Heart left ventricle (tissue), 16 donors: ENCODE measurements at places on chromosomes 2 and 18. TPM values are rescaled to one million over a fixed set of nuclear protein-coding genes. Genes with fewer than 3 reads are reported as not detected.
A peak's percentile ranks its signal among the peaks of the same experiment; 100 is the strongest.

DNA sequence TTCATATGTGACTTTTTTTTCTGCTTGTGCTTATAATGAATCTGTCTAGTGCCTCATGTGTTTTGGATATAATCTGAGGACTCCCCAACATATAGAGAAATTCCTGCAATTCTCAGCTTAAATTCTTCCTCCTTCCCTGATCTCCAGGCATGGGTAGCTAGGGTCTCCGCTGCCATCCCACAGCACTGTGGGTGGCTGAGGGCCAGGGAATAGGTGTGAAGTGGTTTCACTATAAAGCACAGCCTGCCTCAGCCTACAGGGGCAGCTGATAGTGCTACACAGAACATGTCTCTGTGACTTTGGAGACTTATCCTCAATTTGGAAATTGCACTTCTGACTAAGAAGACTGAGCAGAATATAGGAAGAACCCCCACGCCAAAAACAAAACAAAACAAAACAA lies 137.3 kb upstream of the NABP1 start:
- no peak for DNase-seq
- no peak overlapping the region for H3K27ac ChIP-seq
- no peaks in the 10 kb centered on the region for H3K36me3 ChIP-seq
- H3K27me3 ChIP-seq, result no peaks in the 10 kb centered on the region
- H3K4me3 ChIP-seq, result no peak overlapping the region

GRCh38 chr18:10590412-10590811 lies 64.6 kb downstream of the NAPG start:
- H3K4me1 ChIP-seq, result no peaks in the 10 kb centered on the region
- no peak for DNase-seq
- H3K36me3 ChIP-seq, result no peaks in the 10 kb centered on the region
- H3K27ac ChIP-seq, result no peak overlapping the region
- H3K27me3 ChIP-seq, result no peaks in the 10 kb centered on the region

DNA sequence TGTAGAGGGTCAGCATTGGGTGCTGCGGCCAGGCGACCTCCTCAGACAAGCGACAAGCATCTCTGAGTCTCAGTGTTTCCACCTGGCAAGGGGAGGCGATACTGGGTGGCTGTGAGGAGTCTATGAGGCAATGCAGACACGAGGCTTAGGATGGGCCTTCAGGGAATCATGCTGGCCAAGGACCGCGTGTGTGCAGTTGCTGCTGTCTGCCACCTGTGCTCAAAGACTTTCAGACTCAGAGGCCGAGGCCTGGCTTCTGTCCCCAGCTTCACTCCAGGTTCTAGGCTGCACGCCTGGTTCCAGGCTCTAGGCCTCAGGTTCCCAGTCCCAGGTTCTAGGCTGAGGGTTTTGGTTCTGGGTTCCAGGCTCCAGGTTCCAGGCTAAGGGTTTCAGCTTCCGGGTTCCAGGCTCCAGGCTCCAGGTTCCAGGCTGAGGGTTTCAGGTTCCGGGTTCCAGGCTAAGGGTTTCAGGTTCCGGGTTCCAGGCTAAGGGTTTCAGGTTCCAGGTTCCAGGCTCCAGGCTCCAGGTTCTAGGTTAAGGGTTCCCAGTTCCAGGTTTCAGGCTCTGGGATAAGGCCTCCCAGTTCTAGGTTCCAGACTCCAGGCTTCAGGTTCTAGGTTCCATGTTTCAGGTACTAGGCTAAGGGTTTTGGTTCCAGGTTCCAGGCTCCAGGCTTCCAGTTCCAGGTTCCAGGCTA lies 14.8 kb downstream of the LRRFIP1 start:
- H3K36me3 ChIP-seq, result peaks cover 22% of the 10 kb centered on the region
- H3K27ac ChIP-seq, result no peak overlapping the region
- H3K4me1 ChIP-seq, result peaks cover 57% of the 10 kb centered on the region
- H3K4me3 ChIP-seq, result no peak overlapping the region
- peak; percentile 22 for DNase-seq
- H3K27me3 ChIP-seq, result no peaks in the 10 kb centered on the region

GRCh38 chr2:129768036-129768386 lies 211.5 kb upstream of the RAB6C start:
- H3K36me3 ChIP-seq, result no peaks in the 10 kb centered on the region
- H3K4me3 ChIP-seq, result no peak overlapping the region
- H3K27me3 ChIP-seq, result peaks cover 5% of the 10 kb centered on the region
- no peaks in the 10 kb centered on the region for H3K4me1 ChIP-seq

GRCh38 chr2:142041105-142041504 lies 89.7 kb downstream of the LRP1B start:
- H3K4me3 ChIP-seq, result no peak overlapping the region
- no peaks in the 10 kb centered on the region for H3K36me3 ChIP-seq
- no peak overlapping the region for H3K27ac ChIP-seq
- DNase-seq, result no peak
- no peaks in the 10 kb centered on the region for H3K4me1 ChIP-seq

GRCh38 chr2:188349019-188349418 lies 57.3 kb downstream of the GULP1 start:
- DNase-seq, result no peak
- no peak overlapping the region for H3K27ac ChIP-seq
- H3K4me1 ChIP-seq, result no peaks in the 10 kb centered on the region
- no peaks in the 10 kb centered on the region for H3K27me3 ChIP-seq
- H3K36me3 ChIP-seq, result no peaks in the 10 kb centered on the region

GRCh38 chr2:42804338-42804737 lies 12.0 kb upstream of the HAAO start:
- no peaks in the 10 kb centered on the region for H3K27me3 ChIP-seq
- no peak overlapping the region for H3K27ac ChIP-seq
- H3K36me3 ChIP-seq, result no peaks in the 10 kb centered on the region
- H3K4me1 ChIP-seq, result peaks cover 19% of the 10 kb centered on the region

- no peak overlapping the region for H3K27ac ChIP-seq
- H3K4me3 ChIP-seq, result no peak overlapping the region
- no peak for DNase-seq
- H3K27me3 ChIP-seq, result no peaks in the 10 kb centered on the region
- no peaks in the 10 kb centered on the region for H3K36me3 ChIP-seq
Observed at GRCh38 chr2:120770641-120771040, 35.0 kb downstream of the GLI2 start.

GRCh38 chr2:43452318-43452731 lies 143.5 kb downstream of the THADA start:
- peaks cover 1% of the 10 kb centered on the region for H3K4me1 ChIP-seq
- no peak overlapping the region for H3K4me3 ChIP-seq
- no peaks in the 10 kb centered on the region for H3K36me3 ChIP-seq
- no peaks in the 10 kb centered on the region for H3K27me3 ChIP-seq

DNA sequence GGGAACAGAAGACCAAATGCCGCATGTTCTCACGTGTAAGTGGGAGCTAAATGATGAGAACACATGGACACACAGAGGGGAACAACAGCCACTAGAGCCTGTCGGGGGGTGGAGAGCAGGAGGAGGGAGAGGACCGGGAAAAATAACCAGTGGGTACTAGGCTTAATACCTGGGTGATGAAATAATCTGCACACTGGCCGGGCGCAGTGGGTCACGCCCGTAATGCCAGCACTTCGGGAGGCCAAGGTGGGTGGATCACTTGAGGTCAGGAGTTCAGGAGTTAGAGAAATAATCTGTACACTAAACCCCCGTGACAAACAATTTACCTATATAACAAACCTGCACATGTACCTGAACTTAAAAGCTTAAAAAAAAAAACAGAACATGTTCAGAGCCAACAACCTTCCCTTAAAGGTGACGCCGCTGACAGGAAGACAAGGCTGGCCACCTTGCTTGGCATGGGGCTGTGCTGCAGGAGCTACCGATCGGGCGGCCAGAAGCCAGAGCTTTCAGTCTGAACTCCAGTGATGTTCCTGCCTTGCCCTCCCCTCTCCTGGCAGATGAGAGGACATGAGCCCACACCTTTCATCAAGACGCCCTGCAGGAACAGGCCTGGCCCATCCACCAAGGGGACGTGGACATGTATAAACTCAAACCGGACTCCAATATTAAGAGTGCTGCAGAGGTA lies 11.2 kb downstream of the SLC66A2 start:
- H3K27me3 ChIP-seq, result no peaks in the 10 kb centered on the region
- peaks cover 39% of the 10 kb centered on the region for H3K36me3 ChIP-seq
- DNase-seq, result no peak
- no peak overlapping the region for H3K4me3 ChIP-seq

DNA sequence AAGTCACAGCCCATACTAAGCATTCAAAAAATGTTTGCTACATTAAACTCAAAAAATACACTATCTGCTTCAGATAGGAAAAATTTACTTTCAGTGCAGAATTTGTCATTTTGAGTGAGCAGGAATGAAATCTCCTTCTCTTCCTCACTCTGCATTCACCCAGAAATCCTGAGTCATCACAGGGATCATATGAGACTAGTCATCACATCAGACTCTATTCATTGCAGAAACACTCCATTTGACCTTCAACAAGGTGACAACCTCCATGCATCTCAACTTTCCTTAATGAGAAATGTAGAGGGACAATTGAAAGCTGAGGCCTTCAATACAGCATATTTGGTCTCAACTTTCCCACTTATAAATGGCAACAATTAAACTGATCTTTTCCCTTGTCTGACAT lies 130.4 kb upstream of the CYP26B1 start:
- DNase-seq, result no peak
- H3K27ac ChIP-seq, result no peak overlapping the region
- H3K4me3 ChIP-seq, result no peak overlapping the region
- H3K4me1 ChIP-seq, result no peaks in the 10 kb centered on the region

DNA sequence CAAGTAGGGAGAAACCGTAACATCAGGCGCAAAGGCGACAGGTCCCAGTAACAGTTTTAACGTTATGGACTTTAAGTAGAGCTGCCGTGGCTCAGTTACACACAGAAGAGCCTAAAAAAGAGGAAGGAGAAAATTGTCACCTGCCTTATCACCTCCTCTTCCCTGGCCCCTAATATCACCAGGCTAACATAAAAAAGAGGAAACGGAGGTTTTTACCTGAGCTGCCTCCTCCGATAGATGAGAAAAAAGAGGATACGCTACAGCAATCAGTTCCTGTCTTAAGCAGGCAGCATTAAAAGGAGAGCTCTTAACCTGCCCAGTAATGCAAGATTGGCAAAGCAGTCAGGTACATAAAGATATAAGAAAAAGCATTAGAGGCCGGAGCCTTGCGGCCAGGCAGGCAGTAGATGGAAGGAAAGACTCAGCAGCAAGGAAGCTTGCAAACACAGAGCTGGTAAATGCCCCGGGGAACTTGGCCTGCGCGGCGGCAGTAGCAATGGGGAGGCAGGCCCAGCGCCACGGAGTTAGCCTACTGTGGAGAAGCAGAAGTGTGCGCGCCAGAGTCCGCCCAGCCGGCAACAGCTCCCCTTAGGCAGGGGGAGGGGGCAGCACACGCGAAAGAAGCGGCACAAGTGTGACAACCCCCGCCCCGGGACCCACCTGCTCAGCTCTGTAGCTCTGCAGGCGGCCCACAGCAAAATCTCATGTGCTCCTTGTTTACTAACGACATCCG lies 116.3 kb upstream of the SCN7A start:
- H3K27ac ChIP-seq, result no peak overlapping the region
- H3K27me3 ChIP-seq, result no peaks in the 10 kb centered on the region
- no peaks in the 10 kb centered on the region for H3K4me1 ChIP-seq
- peak overlapping the region; percentile 33 for H3K4me3 ChIP-seq
- H3K36me3 ChIP-seq, result no peaks in the 10 kb centered on the region

DNA sequence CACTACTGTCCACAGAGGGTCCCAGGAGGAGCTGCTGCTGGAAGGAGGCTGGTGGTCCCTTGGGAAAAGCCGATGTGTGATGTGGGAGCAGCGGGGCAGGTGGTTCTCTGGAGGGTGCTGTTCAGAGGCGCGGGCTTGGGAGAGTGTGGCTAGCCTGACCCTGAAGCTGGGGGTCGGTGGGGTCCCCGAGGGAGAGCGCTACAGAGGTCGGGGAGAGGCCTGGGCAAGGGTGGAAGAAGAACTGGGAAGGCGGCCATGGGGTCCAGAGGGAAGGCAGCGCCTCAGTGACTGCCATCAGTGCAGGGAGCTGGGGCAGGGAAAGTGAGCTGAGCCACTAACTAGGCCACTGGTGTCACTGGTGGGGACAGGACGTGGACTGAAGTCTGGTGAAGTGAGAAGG lies 32.5 kb downstream of the FAM228A start:
- no peak overlapping the region for H3K27ac ChIP-seq
- H3K36me3 ChIP-seq, result peaks cover 94% of the 10 kb centered on the region
- H3K4me3 ChIP-seq, result no peak overlapping the region
- H3K4me1 ChIP-seq, result no peaks in the 10 kb centered on the region
- no peak for DNase-seq
- H3K27me3 ChIP-seq, result no peaks in the 10 kb centered on the region

GRCh38 chr2:215386566-215386965 lies 49.3 kb downstream of the FN1 start:
- H3K36me3 ChIP-seq, result peaks cover 100% of the 10 kb centered on the region
- H3K4me1 ChIP-seq, result no peaks in the 10 kb centered on the region
- H3K27ac ChIP-seq, result no peak overlapping the region
- no peak for DNase-seq

DNA sequence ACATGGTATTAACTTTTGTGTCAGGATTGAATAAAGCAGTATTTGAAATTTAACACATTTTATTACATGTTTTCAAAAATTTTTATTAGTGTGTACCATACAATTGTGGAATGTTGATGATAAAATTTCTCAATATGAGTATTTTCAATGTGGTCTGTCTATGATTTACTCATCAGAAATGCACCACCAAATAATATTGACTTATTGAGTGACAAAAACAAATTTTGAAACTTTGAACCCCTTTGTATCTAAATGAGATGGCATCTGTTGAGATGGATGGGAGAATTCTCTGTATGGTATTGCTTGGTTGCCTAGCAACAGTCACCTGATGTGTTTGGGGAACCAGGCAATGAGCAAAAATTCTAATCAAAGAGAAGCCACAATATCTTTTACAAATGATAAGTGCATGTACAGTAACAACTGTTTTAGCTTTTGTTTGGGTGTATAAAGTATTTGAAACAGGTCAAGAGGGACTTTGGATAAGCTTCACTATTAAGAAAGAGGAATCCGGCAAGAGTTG lies 400.1 kb downstream of the CCDC85A start:
- no peak overlapping the region for H3K4me3 ChIP-seq
- H3K27me3 ChIP-seq, result no peaks in the 10 kb centered on the region
- no peak for DNase-seq
- no peaks in the 10 kb centered on the region for H3K4me1 ChIP-seq
- H3K36me3 ChIP-seq, result no peaks in the 10 kb centered on the region
- no peak overlapping the region for H3K27ac ChIP-seq

DNA sequence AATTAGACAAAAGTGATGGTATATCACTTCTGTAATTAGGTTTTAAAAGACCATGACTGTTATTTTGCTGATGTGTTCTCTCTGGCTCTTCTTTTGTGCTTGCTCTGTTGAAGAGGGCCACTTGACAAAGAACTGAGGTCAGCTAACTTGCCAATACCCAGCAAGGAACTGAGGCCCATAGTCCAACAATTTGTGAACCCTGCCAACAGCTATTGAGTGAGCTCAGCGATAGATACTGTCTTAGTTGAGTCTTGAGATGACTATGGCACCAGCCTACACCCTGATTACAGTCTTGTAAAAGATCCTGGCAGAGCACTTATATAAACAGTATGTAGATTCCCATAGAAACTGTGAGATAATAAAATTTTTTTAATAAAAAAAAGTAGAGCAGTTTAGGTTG lies 103.0 kb downstream of the BMPR2 start:
- H3K36me3 ChIP-seq, result no peaks in the 10 kb centered on the region
- no peak for DNase-seq
- H3K4me1 ChIP-seq, result peaks cover 12% of the 10 kb centered on the region

Gene SERPINB4
- not detected for total RNA-seq

Gene PCARE
- 0.86 TPM for total RNA-seq

Gene DSG1
- 1.5 TPM for total RNA-seq

Gene COA5
- total RNA-seq, result 33.5 TPM
